ENCODE measurements at places on chromosomes 5 and 9. TPM values are rescaled to one million over a fixed set of nuclear protein-coding genes. Genes with fewer than 3 reads are reported as not detected.

The ACTBL2 gene
- total RNA-seq = not detected

The ZBTB6 gene
- total RNA-seq = 12.0 TPM

The CFAP157 gene
- not detected for total RNA-seq

The TNFSF15 gene
- 0.06 TPM for total RNA-seq

The TAS2R1 gene
- total RNA-seq = not detected

The SHOC1 gene
- total RNA-seq = not detected

The SPINK4 gene
- total RNA-seq = not detected

The SLCO6A1 gene
- not detected for total RNA-seq

The BBLN gene
- total RNA-seq = 197 TPM

- no peak for DNase-seq
Measured at GRCh38 chr9:9045072-9045471, 1245.5 kb upstream of the DMAC1 start.

DNA sequence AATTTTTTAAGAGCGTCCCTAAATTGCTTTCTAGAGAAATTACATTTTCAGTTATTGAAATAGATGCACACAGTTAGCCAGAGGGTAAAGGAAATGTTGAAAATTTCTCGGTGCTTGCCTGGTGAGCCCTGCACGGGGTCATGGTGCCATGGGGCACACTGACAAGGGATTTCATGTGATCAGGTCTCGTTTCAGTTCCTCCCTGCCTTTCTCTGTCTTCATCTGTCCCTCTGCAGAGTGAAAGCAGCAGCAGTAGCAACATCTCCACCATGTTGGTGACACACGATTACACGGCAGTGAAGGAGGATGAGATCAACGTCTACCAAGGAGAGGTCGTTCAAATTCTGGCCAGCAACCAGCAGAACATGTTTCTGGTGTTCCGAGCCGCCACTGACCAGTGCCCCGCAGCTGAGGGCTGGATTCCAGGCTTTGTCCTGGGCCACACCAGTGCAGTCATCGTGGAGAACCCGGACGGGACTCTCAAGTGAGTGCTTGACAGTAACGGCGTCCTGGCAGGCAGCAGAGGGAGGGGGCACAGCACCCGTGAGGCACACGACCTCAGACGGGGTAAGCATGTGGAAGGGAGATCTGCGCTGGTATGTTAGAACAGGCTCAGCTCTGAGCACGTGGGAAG, 89.1 kb upstream of the OTULINL start:
- no peak for DNase-seq

GRCh38 chr9:97705354-97705950, 8.3 kb upstream of the XPA start:
- peak; percentile 26 for DNase-seq

GRCh38 chr9:18149471-18150011, 324.4 kb upstream of the ADAMTSL1 start:
- no peak for DNase-seq

DNA sequence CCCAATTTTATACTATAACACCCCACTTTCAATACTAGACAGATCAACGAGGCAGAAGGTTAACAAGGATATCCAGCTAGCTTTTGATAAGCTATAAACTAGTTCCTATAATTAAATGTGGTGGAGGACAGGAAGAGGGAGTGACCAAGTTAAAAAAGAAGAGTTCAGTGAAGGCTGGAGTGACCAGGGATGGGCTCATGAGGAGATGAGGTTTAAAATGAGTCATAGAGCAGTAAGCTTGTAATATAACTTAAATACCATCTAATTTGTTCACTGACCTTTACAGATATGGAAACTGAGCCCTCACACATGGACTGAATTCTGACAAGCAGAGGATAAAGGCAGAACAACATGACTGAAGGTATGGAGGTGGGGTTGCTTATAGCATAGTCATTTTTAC, 284.5 kb downstream of the SPATA31D1 start:
- no peak for DNase-seq

GRCh38 chr5:77973253-77973609, 197.1 kb upstream of the TBCA start:
- DNase-seq = no peak

DNA sequence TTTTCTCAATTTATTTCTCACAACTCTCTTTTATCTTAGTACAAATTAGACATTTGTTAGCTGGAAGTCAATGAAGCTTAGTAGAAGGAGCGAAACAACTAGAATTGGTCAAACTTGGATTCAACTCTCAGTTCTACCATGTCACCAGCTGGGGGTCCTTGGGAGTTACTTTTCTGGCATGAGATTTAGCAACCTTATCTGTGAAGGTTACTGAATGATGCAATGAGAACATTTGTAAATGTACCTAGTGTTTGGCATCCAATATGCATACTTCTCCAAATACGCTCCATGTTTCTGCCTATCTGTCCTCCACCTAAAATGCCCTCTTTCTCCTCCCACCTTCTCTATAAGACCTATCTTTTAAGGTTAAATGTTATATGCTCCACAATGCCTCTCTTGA, 6.3 kb downstream of the HNRNPA0 start:
- DNase-seq = no peak

GRCh38 chr9:115884846-115885245, 268.7 kb upstream of the PAPPA start:
- DNase-seq = no peak

GRCh38 chr5:120365656-120366446, 98.2 kb upstream of the PRR16 start:
- DNase-seq = peak; percentile 39

- DNase-seq = no peak
Measured at GRCh38 chr9:89951675-89952074, 346.9 kb downstream of the GADD45G start.
